ENCODE measurements at places on chromosomes 5 and 9.

DNA sequence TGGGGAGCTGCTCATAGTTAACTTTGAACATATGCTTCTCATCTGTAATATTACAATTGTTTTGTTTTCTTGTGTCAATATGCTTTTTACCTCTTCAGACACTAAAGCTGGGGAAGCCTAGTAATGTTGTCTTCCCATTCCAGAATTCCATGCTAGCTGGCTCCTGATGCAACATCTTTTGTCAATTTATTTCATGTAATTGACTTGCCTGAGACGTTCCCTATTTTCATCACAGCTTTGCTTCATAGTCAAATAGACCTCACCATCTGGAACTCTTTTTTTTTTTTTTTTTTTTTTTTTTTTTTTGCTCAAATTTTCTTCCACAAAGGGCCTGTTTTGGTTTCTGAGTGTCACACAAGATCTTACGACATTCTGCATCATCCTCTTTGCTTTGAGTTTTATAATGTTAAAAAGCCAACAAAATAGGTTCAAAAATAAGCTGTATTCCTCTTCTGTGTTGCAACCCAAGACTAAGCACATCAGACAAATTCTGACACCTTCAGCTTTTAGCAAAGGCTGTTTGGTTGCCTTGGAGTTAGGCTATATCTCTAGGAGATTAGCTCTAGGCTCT, 235.2 kb downstream of the NR3C1 start:
- no peak for DNase-seq

GRCh38 chr9:18371141-18371540, 102.8 kb upstream of the ADAMTSL1 start:
- DNase-seq = no peak

DNA sequence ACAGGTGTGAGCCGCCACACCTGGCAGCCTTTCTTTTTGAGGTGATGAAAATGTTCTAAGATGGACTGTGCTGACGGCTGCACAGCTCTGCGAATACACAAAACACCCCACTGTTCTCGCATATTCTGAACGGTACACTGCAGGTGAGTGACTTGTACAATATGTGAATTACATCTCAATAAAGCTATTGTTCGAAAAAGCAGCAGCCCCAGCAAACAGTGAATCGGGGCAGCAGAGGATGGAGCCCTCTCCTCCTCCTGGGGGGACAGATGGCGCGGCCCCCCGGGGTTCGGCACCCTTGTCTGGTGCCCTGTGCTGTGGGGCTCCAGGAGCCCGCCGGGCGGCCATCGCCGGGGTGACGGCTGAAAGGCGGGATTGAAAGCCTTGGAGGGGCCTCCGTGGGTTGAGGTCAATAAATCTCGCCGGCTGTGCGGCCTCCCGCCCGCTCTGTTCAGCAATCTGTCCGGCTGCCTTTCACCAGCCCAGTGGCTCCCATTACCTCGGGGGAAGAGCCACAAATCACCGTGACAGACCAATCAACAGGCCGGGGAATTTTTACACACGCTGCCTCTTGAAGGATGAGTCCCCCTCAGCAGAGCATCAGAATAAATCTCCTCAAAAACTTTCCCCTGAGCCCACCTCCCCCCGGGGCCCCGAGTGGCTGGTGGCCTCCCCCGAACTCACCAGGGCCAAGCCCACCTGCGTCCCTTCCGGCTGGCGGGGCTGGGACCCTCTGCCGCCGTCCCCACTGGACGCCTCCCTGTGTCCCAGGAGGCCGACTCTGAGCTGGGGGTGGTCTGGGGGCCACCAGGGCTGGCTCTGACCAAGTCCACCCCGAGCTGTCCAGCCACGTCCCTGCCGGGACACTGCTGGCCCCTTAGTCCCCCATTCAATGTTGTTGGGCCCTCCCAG, 37.8 kb upstream of the TMEM250 start:
- DNase-seq = no peak

- no peak for DNase-seq
These were observed 91.5 kb upstream of the NFIL3 start for GRCh38 chr9:91515074-91515687.

DNA sequence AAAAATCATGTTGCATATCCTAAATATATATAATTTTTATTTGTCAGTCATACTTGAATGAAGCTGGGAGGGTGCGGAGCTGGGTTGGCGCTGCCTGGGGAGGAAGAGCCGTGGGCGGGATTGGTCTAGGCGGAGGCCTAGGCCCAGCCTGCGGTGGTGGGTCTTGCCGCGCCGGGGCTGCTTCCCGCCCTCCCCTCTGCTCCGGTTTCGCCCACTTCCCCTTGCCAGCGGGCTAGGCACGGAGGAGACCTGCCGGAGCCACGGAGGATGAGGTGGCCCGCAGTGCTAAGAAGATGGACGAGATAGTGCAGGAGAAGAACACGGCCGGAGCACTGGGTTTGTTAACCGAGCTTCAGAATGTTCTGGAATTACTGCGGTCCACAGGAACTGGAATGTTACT, 54.0 kb upstream of the IGFBPL1 start:
- DNase-seq = no peak

DNA sequence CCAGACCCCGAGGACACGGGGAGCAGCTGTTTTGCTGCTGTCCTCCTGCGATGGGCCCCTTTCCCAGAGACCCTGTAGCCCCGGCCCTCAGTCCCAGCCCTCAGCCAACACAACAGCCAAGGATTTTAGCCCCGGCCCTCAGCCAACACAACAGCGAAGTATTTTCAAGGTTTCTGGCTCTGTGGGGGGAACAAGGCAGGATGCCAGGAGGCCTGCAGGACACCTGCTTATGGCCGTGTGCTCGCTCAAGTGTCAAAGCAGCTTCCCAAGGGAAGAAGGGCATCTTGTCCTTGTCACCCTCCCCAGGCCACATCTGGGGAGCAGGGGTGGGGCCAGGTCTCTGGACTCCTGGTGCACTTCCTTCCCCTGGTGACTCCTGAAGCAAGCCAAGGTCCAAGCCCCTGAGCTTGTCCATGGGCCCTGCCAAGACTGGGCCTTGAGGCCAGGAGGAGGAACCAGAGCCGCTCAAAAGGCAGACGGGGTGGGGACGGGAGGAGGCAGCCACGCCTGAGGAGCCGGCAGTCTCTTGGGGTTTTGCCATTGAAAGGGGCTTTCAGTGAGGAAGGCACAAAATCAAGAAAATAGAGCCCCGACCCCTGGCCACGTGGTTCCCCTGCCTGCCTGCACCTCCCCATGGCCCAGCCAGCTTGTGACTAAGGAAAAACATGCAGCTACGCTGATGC, 10.8 kb downstream of the KCNT1 start:
- DNase-seq = no peak

DNA sequence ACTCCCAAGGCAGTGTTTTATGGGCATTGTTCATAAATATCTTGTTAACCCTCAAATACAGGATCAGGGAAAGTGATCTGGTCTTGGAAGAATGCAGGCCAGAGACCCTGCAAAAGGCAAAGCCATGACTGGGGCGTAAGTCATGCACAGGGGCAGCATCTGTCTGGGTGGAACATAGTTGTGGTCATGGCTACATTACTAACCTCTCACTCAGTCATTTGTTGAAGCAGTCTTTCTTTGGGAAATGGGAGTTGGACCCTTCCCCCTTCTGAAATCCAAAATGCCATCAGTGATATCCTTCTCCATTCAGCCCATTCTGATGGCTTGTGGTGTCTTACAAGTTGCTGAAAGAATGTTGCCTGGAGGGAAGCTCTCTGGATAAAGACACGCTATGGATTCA, 68.1 kb downstream of the GDNF start:
- DNase-seq = no peak

- no peak for DNase-seq
These were observed 22.5 kb downstream of the PCSK5 start for GRCh38 chr9:75912951-75913350.

Data from stimulated activated CD4-positive, alpha-beta T cell treated with anti-CD3 and anti-CD28 coated beads, Interleukin-1b, Interleukin-23, amount 100 ng/mL, for 4 hours (primary cell).